D341Med (cell line): ENCODE measurements at places on chromosomes 7 and 10.

- peak; percentile 57 for DNase-seq
Measured at GRCh38 chr7:95199779-95200558, 124.4 kb downstream of the PON1 start.

GRCh38 chr7:37201003-37201875, 247.4 kb downstream of the ELMO1 start:
- DNase-seq = peak; percentile 69

- no peak for DNase-seq
Measured at GRCh38 chr10:58773341-58773740, 260.7 kb downstream of the BICC1 start.

GRCh38 chr10:88149906-88150305, 286.5 kb downstream of the PTEN start:
- DNase-seq = no peak

DNA sequence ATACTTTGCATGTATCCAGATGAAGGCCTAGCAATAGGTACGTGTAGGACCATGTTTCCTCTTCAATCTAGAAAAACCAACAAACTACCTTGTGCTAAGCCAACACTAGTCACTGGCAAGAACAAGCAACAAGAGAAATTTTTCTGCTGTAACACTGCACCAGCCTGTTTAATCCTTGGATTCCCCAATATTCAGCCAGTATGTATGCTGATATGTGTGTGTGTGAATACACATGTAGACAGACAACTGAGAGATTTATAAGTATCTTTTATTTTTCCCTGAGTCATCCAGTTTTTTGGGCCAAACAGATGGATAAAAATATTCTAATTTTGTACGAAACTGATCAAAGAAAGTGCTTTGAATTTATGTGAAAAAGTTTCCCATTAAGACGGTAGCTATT, 26.2 kb downstream of the GLI3 start:
- DNase-seq = no peak

GRCh38 chr7:64098-64915, 128.1 kb upstream of the FAM20C start:
- DNase-seq = peak; percentile 75

DNA sequence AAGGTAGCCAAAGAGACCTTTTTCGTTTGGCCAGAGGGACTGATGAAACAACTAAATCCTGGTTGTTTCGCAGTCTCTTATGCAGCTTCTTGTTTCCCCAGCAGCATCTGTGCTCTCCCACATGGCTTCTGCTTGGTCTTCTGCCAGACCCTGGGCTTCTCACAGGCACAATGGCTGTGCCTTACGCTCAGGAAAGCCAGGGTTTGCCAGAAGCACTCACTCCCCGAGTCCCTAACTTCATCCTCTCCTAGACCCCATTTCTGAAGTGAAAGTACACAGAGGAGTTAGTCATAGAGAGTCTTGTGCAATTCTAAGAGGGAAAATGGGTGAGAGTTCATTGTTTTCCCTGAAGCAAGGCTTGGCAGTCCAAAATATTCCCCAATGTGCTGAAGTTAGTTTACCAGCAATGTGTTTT, 121.7 kb downstream of the EVX1 start:
- DNase-seq = no peak

GRCh38 chr10:68212721-68213352, 19.1 kb downstream of the ATOH7 start:
- DNase-seq = peak; percentile 33

- DNase-seq = no peak
Measured at GRCh38 chr10:71666639-71667386, 52.8 kb downstream of the C10orf105 start.

GRCh38 chr10:56178210-56178609, 182.8 kb downstream of the ZWINT start:
- no peak for DNase-seq

DNA sequence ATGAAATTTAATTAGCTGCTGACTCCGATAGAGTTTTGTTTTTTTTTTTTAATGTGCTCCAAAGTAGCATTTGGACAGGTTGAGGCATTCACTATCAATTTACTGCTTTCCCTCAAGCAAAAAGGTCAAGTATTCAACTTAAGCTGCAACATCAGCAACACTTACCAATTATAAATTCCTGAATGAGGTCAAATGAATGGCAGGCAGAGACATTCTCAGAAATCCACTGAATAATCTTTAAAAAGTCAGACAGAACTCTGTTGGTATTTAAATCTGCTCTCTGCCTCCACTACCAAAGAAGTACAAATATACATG, 62.8 kb downstream of the GSAP start:
- DNase-seq = no peak

- peak; percentile 58 for DNase-seq
Measured at GRCh38 chr10:120423431-120424197, 33.4 kb upstream of the PLPP4 start.

DNA sequence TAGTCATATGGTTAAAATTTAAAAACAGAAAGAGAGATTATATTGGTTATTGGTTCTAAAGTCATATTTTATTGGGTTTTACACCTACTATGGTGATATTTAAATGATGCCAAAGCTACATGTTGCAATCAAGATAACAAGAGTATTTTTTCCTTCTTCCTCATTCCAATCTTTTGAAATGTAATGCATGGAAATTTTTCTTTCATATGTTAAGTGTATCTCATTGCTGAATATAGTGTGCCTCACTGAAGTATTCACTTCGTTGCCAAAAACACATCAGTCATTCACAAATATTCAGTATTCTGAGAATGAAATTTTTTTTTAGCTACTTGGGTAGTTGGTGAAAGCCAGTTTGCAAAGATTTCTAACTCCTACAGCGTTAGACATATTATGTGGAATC, 19.5 kb downstream of the HDAC9 start:
- DNase-seq = no peak

DNA sequence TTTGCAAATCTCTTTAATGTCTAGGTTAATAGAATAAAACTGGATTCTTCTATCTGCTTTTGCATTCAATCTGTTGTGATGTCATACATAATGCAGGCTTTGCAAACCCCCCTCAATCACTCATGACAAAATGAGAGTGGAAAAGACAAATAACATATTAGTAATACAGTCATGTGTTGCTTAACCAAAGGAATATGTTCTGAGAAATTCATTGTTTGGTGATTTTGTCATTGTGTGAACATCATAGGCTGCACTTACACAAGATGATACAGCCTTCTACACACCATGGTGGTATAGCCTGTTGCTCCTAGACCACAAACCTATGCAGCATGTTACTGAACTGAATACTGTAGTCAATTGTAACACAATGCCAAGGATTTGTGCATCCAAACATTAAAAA, 87.3 kb upstream of the SEC61G start:
- DNase-seq = no peak

DNA sequence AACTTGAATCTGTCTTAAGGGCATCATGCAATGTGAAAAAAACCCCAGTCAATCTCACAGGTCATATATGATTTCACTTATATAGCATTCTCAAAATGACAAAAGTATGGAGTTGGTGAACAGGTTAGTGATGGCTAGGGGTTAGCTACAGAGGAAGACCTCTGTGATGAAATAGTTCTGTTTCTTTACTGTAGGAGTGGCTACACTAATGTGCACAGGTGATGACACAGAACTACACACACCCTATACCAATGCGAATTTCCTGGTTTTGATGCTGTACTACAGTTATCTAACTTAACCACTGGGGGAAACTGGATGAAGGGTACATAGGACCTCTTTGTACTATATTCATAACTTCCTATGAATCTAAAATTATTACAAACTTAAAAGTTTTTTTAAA, 541.8 kb downstream of the PARD3 start:
- DNase-seq = no peak

GRCh38 chr7:42573881-42574672, 337.1 kb upstream of the GLI3 start:
- no peak for DNase-seq

DNA sequence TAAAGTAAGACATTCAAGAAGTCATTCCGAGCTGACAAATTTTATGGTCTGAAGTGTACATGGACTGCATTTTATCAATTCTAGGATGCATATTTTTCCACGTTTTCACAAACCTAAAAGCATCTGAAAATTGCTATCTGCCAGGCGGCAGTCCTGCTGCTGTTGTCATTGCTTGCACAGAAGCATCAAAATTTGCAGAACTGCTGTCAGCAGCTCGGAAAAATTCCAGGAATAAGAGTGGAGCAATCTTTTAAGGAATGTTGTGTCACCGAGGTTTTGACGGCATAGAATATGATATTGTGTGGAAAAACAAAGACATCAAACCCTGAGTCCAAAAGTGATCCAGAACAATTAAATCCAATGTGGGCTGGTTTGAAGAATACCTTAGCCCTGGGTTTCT, 61.4 kb downstream of the CHCHD3 start:
- no peak for DNase-seq

DNA sequence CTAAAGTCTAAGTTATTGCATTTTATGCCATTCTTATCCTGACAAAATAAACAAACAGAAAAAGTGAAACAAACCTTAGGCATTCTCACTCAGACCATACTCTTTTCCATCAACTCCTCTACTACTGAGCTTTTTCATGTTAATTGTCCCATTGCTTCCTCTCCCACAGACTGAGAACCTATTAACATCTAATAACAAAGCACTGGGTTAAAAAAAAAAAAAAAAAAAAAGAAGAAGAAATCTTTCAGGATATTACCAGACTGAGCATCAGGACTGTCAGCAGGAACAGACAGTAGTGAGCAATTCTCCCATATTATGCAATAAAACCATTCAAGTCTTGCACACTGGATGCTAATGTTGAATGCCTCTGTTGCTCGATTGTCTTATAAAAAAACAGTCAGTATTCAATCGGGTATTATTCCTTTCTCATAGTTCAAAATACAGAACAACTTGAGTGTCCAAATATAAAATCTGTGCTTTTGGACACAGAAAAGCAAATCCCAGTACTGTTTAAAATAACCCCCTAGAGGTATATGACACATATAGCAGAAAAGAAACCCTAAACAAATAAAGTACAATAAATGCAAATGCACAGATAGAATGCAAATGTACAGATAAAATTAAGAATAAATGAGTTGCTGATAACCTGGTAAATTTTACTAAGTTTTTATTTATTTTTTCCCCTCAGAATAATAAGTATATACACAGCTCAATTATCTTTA, 531.3 kb upstream of the LRRTM3 start:
- DNase-seq = no peak

DNA sequence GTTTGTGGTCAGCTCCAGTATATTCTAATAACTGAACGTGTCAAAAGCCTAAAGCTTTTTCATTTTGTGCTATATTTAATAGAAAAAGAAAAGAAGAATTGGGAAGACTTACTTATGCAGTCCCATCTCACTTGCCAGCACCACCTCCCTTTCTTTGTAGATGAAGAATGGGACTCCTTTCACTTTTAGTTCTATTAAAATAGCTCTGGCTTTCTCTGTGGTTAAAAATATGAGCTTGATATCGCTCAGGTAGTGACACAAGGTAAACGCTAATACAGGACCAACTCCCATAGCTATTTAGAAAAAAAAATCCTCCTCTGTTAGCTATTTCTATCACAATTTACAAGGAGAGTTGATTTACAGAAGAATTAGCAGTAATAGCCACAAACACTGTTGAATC, 176.8 kb downstream of the PDE1C start:
- DNase-seq = no peak

GRCh38 chr10:88045096-88045495, 181.7 kb downstream of the PTEN start:
- no peak for DNase-seq

DNA sequence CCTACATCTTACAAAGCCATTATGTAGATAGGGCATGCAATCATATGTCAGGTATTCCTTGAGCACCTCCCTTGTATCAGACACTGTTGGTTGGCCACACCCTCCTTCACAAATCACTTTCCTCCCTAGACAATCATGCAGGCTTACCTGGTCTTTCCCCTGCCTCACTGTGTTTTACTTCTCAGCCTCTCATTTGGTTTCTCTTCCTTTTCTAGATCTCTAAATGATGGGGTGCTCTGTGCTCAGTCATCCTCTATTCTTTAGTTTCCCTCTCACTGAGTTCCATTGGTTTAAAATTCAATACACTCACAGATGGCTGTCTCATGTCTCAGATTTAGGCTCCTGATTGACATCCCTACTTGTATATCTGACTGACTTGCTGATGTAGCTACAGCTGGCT, 31.4 kb downstream of the ANK3 start:
- no peak for DNase-seq

- DNase-seq = peak; percentile 48
Measured at GRCh38 chr10:66627156-66627555, 298.7 kb upstream of the LRRTM3 start.

GRCh38 chr7:116445447-116446211, 53.9 kb upstream of the CAV2 start:
- DNase-seq = no peak

DNA sequence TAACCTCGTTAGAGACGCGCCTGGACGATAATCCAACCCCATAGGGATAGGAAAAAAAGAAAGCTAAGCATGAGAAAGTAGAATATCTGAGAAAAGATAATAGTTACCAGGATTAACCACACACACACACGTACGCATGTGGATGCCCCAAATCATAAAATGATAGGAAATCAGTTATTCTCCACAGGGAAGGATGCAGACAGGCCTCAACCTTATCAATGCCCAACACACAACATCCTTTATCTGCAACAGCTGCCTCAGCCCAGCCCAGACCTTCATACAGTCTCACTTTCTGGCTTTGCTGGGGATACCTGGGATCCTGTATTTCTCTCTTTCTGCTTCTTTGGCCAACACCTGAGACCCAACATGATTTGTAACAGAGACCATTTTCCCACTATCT, 123.0 kb downstream of the NOC3L start:
- DNase-seq = no peak

DNA sequence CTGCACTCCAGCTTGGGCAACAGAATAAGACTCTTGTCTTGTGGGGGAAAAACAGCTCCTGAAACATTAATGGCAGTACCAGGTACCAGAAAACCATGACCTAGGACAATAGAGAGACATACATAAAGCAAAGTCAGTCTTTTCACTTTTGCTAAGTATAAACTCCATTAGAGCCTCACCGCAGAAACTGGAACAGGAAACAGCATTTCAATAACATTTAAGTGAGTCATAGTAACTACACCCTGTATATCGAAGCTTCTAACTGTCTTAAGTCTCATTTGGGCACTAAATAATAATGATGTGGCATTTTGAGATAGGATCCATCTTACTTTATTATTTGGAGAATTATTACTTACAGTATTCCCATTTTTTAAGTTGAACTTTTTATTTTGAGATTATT, 517.8 kb upstream of the CELF2 start:
- no peak for DNase-seq
